Activated CD4-positive, alpha-beta T cell treated with anti-CD3 and anti-CD28 coated beads, Interleukin-2, Interleukin-4, amounts not matched to agents 100 ng/mL and 50 ng/mL, durations not matched to agents 16 hours and 8 hours (primary cell): ENCODE measurements at places on chromosomes 11 and 22.

DNA sequence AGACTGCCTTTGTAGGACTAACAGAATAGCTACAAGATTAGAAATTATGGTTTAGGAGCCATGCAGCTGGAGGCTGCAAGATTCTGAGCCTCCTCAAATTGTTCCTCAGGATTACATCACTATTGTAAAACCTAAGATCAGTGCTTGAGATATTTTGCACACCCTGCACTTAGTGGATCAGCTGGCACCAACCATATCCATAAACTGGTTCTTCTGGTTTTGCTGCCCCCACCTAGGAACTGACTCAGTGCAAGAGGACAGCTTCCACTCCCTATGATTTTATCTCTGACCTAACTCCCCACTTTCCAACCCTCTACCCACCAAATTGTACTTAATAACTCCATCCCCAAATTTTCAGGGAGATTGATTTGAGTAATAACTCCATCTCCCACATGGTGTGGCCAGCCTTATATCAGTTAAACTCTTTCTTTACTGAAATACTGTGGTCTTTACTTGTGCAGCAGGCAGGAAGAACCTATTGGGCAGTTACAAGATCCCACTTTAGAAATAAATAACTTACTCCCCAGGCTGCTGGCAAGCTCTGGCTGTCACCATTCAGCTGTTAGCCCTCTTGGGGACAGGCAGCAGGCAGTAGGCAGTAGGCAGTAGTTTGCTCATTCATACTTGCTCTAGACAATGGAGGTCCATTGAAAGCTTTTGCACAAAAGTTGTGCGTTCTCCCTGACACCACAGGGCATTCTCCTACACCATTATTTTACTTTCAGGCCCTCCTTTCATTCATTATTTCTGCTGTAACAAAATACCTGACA lies 119.0 kb downstream of the SLC17A6 start:
- DNase-seq: no peak

GRCh38 chr11:74460481-74461154 lies 6.7 kb downstream of the KCNE3 start:
- DNase-seq: no peak

- no peak for DNase-seq
These were observed 12.0 kb downstream of the PDHX start for GRCh38 chr11:34928268-34928959.

DNA sequence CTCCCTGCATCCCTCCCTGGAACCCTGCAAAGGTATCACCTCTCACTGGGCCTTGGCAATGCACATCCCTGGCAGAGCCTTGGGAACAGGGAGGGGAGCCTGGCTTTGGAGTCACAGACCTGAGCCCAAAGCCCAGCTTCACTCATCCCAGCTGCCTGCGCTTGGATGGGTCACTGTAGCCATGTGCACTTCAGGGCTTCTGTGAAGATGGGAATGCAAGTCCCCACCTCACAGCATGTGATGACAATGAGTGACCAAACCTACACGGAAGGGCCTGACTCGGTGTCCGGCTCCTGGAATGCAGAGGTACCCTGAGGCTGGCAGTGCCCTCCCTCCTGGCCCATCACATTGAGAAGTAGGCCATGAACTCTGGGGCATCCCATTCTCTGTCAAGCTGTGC lies 22.8 kb upstream of the BAIAP2L2 start:
- no peak for DNase-seq

DNA sequence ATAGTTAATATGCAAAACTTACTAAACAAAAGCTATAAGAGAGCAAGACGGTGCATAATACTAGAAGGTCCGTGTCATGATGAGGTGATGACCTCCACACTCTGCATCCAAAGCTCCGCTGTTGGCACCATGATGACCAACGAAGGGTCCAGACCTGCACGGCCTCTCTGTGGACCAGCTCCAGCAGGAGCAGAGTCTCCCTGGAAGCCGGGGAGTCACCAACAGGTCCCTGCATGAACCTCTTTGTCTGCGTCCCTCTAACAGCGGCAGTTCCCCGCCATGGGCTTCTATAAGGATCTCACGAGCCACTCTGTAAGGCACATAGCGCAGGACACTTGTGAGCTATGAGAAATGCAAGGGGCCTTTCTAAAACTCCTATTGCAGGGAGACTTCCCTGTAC lies 517.3 kb downstream of the BRD1 start:
- no peak for DNase-seq

- no peak for DNase-seq
These were observed 24.3 kb downstream of the FAM118A start for GRCh38 chr22:45334068-45334467.

DNA sequence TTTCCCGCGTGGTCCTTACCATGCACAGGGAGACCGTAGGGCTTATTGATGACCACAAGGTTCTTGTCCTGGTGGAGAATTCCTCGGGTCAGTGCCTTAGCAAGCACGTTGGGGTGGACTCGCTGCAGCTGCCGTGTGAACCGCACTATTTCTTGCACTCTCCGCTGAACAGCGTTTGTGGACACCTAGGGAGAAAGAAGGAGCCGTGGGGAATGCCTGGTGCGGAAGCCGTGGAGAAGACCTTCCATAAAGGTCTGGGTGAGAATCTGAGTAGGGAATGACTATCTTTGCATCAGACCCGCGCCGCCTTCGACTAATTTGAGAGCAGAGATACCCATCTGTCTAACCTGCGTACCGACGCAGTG lies 597 bp downstream of the RPUSD4 start:
- no peak for DNase-seq

DNA sequence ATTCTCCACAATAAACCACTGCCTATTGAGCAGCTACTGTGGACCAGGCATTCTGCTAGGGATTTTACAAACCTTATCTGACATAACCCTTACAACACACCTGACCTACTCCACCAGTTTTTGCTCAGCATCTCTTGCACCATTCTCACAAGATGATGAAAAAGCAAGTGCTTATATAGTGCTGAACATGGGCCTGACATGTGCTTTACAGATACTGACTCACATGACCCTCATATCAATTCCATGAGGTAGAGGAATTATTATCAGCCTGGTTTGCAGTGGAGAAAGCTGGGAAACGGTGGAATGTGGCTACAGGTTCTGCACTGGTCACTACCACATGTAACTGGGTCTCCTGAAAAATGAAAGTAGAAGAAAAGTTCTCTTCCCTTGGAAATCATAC lies 37.5 kb upstream of the PANX1 start:
- DNase-seq: no peak

DNA sequence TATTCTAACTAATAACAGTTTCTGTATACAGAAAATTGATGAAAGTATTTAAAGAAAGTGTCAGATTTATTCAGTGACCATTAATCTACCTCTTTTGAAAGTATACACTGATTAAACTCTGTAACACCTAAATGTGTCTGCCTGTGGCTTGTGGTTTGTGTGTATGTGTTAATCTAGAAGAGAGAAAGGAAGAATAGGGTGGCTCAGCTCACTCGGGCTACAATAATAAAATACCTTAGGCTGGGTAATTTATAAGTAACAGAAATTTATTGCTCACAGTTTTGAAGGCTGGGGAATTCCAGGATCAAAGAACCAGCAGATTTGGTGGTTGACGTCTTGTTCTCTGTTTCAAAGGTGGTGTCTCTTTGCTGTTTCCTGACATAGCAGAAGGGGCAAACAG lies 13.6 kb upstream of the OR5AS1 start:
- DNase-seq: no peak

GRCh38 chr11:13160346-13160745 lies 117.2 kb upstream of the BMAL1 start:
- no peak for DNase-seq

- DNase-seq: no peak
These were observed 16.7 kb downstream of the MMP7 start for GRCh38 chr11:102513869-102514268.

GRCh38 chr11:15476371-15476917 lies 361.7 kb downstream of the INSC start:
- DNase-seq: no peak

GRCh38 chr11:47109051-47109726 lies 67.5 kb downstream of the ARFGAP2 start:
- DNase-seq: no peak

- no peak for DNase-seq
These were observed 222.8 kb downstream of the CEP164 start for GRCh38 chr11:117550466-117550865.

- no peak for DNase-seq
These were observed 26.8 kb downstream of the MYH9 start for GRCh38 chr22:36360871-36361383.

DNA sequence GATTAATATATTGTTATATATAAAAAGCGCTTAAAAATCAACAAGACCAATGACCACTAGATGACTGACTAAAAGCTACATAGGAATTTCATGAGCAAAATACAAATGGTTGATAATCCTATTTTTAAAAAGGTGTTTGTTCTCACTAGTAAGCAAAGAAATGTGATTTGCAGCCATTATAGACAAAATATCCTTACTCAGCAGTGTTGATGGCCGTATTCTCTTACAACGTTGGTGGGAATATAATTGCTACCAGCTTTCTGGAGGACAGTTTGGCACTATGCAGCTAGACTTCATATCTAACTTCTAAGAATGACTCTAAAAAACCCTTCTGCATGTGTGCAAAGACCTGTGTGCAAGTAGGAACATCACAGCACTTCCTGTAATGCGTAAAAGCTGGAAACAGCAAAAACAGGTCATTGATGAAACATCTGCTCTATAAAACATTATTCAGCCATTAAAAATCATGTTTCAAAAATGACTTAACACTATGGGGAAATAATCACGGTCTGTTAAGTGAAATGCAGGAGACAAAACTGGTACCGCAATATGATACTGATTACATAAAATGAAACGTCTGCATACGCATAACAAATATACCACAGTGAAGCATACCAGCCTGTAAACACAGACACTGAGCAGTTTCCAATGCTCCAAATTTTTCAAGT lies 70.1 kb upstream of the LINC01488 start:
- peak; percentile 10 for DNase-seq

DNA sequence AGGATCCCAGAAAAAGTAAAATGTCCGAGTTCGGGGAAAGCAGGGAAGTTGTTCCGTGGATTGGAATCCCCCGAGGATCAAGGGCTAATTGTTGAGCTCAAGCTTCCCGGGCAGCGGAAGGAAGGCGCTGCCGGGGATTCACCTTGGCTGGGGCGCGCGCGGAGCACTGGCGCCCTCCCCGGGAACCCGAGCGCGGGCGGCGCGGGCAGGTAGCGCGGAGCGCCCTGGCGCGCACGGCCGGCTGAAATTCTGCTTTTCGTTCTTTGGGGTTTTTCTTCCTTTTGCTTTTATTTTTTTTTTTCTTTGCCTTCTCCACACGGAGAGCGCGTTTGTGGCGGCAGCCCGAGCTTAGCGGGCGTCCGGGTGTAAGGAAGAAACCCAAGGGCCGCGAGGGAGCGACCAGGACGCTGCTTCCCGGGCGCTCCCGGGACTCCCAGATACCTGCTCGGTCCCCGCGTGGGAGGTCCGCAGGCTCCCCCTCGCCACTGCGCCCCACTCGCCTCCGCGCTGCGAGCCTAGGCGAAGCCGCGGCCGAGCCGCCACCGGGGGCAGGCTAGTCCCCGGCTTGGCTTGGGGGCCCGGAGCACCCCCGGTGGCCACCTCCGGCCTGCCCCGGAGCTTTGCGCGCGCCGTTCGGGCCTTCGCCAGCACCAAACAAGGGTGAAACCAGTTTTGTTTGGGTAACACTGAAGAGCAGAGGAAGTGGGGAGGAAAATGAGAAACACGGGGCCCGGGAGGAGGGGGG lies 4.8 kb upstream of the IGF2 start:
- DNase-seq: no peak

DNA sequence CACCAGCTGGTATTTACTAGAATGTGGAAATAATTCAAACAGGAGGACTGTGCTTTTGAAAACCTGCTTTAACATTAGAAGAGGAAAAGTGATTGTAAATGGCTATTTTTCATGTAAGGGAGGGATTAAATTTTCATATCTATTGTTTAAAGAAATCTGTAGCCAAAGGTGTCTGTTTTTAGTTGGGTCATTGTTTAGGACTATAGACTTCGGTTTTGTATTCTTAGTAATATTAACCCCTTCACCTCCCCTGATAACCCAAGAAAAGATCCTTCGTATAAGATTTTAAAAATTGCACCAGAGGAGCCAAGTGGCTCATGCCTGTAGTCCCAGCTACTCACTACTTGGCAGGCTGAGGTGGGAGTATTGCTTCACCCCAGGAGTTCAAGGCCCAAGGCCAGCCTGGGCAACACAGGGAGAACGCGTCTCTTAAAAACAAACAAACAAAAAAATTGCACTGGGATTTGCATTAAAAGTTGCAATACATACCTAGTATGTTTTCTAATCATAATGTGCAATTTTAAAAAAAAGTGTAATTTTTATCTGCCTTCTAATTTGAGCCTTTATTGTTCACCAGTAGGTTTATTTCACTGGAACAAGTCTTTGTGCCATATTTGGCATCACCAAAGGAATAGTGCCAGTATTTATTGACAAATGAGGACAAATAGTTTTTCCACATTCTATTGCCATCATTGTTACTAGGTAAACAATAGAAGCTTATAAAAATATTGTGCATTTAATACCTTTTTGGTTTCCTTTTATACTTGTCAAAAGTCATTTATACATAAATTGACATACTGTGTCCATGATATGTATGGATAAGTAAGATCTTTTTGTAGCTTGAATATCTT lies 34.3 kb downstream of the MTMR3 start:
- DNase-seq: no peak

- no peak for DNase-seq
These were observed 15.6 kb downstream of the ACP2 start for GRCh38 chr11:47233051-47233450.

GRCh38 chr11:10978198-10978597 lies 120.3 kb upstream of the ZBED5 start:
- no peak for DNase-seq

- DNase-seq: no peak
These were observed 12.0 kb upstream of the PAX6 start for GRCh38 chr11:31822927-31823643.

- peak; percentile 59 for DNase-seq
These were observed at the start of gene DENND5A for GRCh38 chr11:9265211-9266131. Gene DENND5A, minus strand, starts transcription at chr11:9265350. Its CDS starts 281 bp downstream, at chr11:9265069.

GRCh38 chr11:10601837-10602236 lies 33.4 kb upstream of the LYVE1 start:
- no peak for DNase-seq

DNA sequence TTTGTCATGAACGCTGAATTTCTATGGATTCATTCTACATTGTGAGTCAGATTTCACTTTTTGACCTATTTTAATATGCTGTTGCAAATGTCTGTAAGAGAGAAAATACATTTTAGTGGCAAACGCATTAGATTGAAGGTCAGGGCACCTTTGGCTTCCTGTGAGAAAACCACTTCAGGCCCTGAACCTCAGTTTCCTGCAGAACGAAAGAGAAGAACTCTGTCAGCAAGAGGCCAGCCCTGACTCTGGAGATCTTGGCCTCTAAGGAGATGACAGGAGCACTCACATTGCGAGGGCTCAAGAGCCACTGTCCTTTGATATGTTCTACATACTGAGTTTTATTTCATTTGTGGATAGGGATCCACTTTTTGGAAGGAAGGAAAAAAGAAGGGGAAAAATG lies 83.6 kb downstream of the KCNJ1 start:
- DNase-seq: peak; percentile 22

GRCh38 chr11:116601814-116602636 lies 170.8 kb downstream of the BUD13 start:
- DNase-seq: peak; percentile 11
